ENCODE measurements at places on chromosomes 2 and 18. TPM values are rescaled to one million over a fixed set of nuclear protein-coding genes. Genes with fewer than 3 reads are reported as not detected.
A peak's percentile ranks its signal among the peaks of the same experiment; 100 is the strongest.

DNA sequence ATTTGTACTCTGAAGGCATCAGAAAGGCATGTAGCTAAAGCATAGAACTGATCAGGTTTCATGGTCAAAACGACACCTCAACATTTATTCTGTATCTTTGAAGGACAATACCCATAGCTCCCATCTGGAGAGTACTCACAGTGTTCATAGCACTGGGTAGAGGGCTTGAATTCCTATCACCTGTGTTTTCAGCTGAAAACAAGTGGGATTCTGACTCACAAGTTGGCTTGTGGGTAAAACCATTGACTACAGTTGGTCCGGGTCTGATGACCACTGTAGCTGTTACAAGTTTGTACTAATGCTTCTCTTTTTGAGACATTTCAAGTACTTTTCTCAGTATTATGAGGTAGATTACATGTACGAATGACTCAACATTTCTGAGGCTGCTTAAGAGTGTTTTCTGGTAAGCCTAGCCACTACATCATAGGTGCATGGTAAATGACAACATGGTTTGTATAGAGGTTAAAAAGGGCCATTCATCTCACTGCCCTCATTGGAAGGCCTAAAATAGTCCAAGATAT is 68.6 kb upstream of the PELI1 start:
- no peaks in the 10 kb centered on the region for H3K36me3 ChIP-seq
- H3K27ac ChIP-seq = no peak overlapping the region
- H3K27me3 ChIP-seq = no peaks in the 10 kb centered on the region
- no peak for DNase-seq
- peaks cover 8% of the 10 kb centered on the region for H3K4me1 ChIP-seq

DNA sequence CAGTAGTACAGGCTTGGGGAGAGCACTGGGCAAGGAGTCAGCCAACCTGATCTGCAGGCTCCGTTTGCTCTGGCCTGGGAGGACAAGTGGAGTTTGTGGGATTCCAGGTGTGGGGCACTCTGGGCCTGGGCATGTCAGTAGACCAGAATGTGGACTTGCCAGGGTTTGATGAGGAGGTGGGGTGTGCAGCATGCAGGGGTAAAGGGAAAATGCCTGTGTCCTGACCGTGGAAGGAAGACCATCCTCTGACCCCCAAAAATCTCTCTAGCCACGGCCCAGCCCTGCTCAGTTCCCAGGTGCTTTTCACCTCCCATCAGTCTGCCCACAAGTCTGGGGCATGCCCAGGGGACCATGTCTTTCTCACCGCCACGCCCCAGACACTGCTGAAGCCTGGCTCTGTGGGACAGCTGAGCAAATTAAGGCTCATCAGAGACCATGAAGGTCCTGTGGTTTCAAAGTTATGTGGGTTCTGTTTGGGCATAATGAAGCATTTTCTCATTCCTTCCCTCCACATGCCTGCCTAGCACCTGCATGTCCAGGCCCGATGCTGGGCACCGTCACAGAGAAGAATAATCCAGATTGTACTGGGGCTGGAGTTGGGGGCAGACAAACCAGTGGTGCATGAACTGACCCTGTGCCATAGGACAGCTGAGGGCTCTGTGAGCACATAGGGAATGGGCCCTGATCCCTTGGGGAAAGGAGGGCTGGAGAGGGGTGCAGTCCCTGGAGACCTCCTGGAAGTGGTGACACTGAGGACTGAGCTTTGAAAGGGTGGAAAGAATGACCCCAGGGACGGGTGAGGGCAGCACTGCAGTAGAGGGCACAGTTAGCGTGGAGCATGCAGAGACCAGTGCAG is 6.5 kb upstream of the KCNF1 start:
- H3K27me3 ChIP-seq = no peaks in the 10 kb centered on the region
- peaks cover 14% of the 10 kb centered on the region for H3K36me3 ChIP-seq
- no peak overlapping the region for H3K4me3 ChIP-seq

DNA sequence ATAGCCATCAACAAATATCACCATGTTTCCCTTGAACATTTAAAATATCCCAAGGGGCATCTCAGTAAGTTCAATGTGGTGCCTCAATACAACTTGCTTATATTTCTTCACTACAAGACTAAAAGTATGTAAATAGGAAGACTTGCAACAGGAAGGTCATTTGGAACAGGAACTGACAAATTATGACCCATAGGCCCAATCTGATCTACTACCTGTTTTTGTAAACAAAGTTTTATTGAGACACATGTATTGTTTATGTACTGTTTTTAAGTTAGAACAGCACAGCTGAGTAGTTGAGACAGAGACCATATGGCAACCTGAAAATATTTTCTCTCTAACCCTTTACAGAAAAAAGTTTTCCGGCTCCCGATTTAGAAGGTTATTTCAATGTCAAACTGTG is 154.8 kb upstream of the TFPI start:
- no peaks in the 10 kb centered on the region for H3K27me3 ChIP-seq
- H3K27ac ChIP-seq = no peak overlapping the region
- 0 out of 2 replicates have a peak, but pooled peaks cover under 1% of the 10 kb centered on the region for H3K36me3 ChIP-seq
- H3K4me1 ChIP-seq = no peaks in the 10 kb centered on the region
- H3K4me3 ChIP-seq = no peak overlapping the region

GRCh38 chr2:110980339-110981062 is 140.2 kb upstream of the BCL2L11 start:
- H3K4me3 ChIP-seq = no peak overlapping the region
- peaks cover 2% of the 10 kb centered on the region for H3K4me1 ChIP-seq
- no peaks in the 10 kb centered on the region for H3K36me3 ChIP-seq
- DNase-seq = peak; percentile 35

DNA sequence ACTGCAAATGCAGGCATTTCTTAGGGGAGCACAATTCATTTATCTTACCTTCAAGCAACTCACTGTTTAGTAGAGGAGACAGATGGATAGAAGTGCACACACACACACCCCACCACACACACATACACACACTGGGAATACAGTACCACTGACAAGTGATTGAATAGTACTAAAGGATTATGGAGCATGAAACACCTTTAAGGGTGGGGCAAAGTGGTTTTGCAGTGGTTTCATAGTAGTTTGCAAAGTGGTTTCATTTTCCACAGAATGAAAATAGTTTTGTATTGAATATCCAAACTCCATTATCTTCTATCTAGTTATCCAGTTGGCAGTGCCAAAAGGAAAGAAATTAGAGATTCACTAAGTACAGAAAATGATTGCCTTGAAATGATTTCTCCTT is 18.9 kb downstream of the KIF5C start:
- H3K4me3 ChIP-seq = no peak overlapping the region
- H3K36me3 ChIP-seq = peaks cover 27% of the 10 kb centered on the region
- DNase-seq = no peak

GRCh38 chr2:236664136-236664535 is 94.5 kb downstream of the ACKR3 start:
- H3K36me3 ChIP-seq = peaks cover 12% of the 10 kb centered on the region
- H3K27ac ChIP-seq = no peak overlapping the region
- H3K4me3 ChIP-seq = no peak overlapping the region
- no peaks in the 10 kb centered on the region for H3K27me3 ChIP-seq
- peaks cover 9% of the 10 kb centered on the region for H3K4me1 ChIP-seq
- no peak for DNase-seq

PSMA8 gene
- total RNA-seq = not detected

PLEKHB2 gene
- total RNA-seq = 55.9 TPM

DYNAP gene
- total RNA-seq = 2.3 TPM

OR6B2 gene
- total RNA-seq = not detected

All from H9 (cell line).